NCI-H460 (cell line): ENCODE measurements at places on chromosomes 11 and 22.

- no peak for DNase-seq
These were observed 60.5 kb downstream of the CYB5R2 start for GRCh38 chr11:7612661-7613393.

DNA sequence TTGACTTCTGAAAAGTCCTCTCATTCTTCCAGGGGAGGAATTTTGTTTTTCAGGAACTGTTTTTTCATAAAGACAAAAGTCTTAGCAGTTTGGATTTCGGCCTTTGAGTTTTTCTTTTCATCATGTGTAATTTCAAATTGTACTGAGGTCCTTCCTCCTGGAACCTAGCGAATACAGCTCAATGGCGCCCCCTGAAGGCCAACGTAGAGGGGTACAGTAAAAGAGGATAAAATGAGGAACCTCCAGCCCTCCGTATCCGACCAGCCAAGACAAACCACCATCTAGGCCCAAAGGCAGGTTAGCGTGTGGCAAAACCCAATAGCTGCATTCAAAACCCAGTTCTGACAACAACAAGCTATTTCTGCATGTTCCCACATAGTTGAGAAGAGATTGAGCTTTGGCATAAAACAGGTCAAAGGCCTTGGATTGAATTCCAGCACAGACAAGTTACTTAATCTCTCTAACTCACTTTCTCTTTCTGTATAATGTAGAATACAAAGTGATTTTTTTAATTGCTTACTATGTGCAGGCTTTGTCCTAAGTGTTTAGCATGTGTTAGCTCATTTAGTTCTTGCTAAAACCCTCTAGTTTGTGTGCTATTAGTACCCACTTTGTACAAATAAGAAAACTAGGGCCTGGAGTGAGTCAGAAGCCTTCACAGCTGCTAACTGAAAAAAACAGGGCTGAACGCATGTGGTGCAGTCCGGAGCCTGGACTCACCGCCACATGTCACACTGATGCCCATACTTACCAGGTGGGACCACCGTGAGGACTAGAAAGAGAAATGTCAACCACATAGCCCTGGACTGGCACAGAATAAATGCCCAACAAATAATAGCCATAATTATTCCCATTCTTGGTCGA, 43.2 kb upstream of the ETS1 start:
- peak; percentile 76 for DNase-seq

GRCh38 chr22:36536717-36537116, 7.8 kb upstream of the EIF3D start:
- DNase-seq: no peak

DNA sequence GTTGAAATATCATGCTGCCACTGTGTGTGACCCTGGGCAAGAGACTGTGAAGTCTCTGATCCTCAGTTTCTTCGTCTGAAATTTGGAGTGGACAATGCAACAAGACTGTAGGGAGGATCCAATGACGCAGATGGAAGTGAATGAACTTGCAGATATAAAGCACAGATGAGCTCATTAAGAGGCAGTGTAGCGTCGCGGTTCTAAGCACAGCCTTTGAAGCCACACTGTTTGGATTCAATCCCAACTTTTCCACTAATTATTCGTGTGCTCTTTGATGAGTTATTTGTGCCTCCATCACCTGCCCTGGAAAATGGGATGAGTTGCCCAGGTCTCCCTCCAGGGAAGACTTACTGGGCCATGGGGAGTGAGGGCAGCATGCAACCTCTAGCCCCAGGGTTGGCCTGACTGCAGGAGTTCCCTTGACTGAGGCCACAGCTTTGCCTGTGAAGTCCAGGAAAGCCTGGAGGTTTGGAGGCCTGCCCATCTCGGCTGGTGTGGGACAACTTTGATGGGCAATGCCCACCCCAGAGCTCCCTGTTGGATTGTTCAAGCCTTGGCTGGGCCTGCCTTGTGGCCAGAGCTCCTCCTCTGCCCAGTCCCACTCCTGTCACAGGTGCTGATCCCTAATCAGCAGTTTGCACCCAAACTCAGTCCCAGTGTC, 266.0 kb upstream of the B3GAT1 start:
- DNase-seq: no peak

GRCh38 chr11:10648871-10649270, 44.7 kb downstream of the IRAG1 start:
- no peak for DNase-seq

DNA sequence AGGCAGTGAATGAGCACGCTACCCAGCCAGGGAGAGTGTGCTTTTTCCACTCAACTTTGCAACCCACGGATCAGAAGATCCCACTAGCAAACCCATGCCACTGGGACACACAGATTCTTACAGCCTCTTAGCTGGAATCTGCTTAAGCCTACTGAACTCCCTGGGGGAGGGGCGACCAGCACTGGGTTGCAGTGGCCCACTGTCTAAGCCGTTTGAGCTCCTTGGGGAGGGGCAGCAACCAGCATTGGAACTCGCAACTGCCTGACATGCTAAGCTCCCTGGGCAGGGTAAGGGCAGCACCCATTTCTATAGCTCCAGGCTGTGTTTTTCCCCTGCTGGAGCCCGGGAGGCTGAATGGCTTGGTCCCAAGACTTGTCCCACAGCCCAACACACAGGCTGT, 99.6 kb downstream of the FAM168A start:
- DNase-seq: no peak

DNA sequence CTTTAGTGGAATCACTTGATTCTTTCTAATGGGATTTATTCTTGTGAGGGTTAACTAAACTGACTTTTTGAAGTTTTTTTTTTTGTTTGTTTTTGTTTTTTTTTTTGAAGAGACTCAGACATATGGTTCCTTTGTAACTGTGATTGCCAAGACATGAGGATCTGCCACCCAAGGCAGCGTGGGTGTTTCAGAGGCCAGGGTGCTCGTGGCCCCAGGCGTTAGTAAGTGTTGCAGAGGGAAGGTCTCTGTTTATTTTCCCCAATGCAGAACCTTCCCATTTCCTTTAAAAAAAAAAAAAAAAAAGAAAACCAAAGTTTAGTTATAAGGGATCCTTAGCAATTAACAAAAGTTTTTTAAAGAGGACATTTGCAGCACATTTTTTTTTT, 94.8 kb downstream of the CTTN start:
- no peak for DNase-seq

DNA sequence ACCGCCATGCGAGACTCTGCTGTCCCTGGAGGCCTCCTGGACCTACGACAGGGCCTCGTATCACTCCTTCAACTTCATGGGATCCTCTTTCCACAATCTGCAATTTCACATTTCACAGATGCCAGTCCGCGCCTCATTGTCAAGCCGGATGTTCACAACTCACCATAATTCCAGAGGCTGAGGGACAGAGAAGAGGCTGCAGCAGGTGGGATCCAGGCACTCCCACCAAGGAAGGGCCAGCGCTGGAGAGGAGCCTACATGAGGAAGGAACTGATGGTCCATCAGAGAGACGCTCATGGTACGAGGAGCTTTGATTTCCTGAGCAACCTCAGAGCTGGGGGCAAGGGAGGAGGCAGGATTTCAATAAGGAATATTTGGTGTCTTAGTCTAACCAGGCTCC, 495.0 kb downstream of the BRD1 start:
- DNase-seq: no peak

DNA sequence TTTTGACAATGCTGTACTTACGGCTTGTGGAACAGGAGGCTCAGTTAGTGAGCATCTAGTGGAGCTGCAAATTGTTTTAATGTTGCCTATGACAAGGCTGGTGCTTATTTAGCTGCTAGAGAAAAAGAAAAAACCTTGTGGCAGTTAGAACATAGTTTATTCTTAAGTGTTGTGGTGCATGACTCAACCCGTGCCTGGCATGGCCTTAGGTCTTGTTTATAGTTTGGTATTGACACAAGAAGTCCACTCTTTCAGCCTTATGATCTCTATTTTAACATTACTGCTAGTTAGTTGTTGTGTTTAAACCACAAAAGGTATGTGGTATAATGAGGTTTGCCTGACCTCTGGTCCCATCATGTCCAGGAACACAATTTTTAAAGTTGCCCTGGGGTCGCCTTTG, 744.6 kb downstream of the FAM181B start:
- no peak for DNase-seq

DNA sequence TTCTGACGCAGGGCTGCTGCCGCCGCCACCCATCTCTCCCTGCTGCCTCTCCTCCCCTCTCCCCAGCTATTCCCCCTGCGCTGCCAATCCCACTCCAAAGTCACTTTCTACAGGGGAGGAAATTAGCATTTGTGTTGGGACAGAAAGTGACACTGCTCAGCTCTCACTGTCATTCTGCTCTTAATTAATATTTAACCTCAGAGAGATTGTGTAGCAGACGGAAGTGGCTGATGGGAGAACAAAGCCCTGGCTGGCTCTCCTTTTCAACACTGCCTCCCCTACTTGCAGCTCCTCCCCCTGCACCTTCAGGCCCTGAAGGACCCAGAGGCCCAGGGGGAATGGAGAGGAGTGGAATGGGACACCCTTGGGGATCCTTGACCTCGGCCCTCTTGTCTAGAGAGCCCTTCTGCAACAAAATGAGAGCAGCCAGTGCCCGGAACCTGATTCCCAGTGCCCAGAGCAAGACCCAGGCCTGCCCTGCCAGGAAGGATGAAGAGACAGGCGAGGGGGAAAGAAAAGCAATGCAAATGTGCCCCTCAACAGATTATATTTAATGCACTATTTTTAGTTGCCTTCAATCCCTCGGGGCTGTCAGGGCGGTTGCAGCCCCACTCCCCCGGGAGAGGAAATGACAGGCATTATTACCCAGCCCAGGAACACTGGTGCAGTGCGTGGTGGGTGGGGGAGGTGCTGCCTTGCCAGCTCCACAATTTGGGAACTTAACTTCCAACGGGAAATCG, 14.6 kb upstream of the NRGN start:
- DNase-seq: no peak

GRCh38 chr22:44983878-44984482, 25.8 kb downstream of the PHF21B start:
- no peak for DNase-seq

GRCh38 chr11:914747-915501, 4.3 kb upstream of the CHID1 start:
- DNase-seq: no peak

DNA sequence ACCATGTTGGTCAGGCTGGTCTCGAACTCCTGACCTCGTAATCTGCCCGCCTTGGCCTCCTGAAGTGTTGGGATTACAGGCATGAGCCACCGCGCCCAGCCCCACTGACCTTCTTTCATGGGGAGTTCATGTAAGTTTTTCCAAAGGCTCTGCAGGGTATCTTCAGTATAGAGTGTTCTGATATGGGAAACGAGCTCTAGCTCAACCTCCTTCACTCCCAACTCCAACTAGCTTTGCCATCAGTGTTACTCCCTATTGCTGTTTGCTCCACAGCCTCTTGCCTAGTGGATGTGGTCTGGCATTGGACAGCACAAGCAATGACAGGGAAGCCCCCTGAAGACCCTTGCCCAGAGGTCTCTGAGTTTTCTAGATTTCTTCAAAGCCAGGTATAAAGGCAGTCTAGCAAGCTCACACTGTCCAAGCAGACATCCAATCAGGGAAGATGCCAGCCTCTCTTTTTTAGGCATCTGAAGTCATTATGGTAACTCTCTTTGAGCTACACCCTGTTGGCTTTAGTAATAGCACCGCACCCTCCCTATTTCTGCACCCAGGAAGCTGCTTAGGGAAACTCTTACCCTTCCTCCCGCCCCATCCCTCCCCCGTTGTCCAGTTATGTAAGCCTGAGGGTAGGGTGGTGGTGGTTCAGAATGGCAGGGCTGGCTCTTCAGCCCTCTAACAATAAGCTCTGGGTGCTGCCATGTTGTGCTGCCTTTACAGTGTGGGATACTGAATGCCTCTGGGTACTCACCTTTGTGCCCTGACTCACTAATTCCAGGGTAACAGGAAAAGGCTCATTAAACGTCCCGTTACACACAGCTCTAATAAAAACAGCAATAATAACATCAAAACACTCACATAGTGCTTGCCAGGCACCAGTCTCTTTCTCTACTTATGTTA, 41.4 kb upstream of the CLDN5 start:
- no peak for DNase-seq

DNA sequence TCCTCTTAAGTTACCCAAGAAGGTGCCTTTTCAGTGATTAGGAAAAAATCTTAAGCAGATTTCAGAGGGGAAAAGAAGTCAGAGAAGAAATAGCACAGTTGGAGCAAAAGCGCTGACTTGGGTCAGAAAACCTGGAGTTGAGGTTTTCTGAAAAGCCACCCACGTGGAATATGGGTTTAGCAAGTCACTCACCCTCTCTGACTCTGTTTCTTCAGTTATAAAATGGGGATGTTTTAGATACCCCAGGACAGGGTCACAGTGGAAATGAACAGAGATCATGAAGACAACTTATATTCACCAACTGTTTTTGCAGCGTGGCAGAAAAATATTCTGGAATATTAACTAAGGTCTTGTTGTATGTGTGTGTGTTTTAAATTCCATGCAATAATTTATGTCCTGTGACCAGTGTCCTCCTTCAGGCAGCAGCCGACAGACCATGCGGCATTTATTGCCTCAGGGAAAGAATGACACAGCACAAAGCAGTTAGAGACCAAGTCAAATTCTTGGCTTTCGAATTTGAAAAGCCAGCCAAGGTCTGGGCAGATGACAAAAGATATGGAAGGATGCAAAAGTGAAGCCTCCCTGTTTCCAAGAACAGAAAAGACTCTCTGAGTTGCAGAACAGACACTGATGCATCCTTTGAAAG, 119.9 kb downstream of the MIAT start:
- no peak for DNase-seq

GRCh38 chr22:20602609-20603164, 95.3 kb downstream of the MED15 start:
- no peak for DNase-seq

DNA sequence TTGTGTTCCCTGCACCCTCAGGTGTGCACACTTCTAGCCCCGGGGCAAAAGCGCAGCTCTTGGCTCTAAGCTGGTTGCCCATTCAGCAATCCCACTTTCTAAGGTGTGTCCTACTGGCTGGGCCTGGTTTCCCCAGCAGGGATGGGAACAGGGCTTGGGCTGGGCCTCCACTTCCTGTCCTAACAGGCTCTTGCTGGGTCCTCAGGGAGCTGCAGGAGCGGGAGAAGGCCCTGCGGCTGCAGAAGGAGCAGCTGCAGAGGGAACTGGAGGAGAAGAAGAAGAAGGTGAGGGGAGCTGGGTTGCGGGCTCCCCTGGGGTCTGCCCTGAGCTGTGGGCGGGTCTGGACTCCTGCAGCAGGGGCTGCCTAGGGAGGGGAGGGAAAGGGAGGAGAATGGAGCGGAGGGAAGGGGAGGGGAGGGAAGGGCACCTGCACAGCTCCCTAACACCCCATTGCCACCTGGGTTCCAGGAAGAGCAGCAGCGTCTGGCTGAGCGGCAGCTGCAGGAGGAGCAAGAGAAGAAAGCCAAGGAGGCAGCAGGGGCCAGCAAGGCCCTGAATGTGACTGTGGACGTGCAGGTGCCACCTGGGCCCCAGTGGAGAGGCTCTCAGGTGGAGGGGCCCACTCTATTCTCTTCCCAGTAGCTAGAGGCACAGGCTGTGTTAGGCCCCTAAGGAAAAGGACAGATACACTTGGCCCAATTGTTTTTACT, 24.6 kb downstream of the INCENP start:
- DNase-seq: no peak

DNA sequence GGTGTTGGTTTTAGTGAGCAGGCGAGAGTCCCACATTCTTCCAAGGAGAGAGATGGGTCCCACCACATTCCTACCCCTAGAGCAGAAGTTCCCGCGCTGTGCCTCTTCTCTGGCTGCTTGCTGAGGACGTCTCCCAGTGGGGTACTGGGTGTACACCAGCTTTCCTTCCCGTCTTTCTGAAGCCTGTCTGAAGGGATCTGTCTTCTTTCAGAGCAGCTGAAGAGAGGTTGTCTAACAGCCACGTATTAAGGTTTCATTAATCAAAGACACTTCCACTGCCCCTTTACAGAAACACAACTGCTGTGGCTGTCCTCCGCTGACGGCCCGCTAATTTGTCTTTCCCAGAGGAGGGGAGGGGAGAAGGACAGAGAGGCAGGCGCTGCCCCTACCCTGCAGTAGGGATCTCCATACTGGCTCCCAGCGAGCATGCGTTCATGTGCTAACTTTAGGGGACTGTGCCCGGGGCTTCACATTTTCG, 56.0 kb downstream of the ZBTB16 start:
- DNase-seq: no peak
